A172 (cell line): ENCODE measurements at places on chromosomes 3 and 15.

DNA sequence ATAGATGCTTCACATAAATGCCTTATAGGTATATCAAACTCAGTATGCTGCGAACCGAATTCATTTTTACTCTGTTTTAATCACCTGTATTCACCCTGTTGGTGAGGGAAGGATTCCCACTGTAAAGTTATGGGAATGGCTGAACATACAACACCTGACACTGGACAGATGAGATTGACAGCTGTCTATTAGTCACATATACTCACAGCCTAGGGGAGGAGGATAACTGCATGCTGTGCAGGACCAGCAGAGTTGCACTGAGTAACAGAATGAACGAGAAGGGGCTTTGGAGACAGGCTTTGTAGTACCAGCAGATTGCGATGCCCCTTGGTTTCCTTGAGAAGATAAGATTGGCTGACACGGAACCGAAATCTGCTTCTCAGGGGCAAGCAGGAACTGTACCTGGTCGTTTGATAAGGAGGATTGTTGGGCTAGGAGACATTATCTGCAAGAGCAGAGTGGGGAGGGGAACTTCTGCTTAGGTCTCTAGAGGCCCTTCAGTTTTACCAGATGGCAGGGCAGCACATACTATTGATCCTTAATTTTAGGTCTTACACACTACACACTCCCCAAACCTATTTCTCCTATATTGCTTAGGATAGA lies 43.5 kb upstream of the SLC22A13 start:
- DNase-seq, result no peak

GRCh38 chr15:25057574-25057973 lies 102.8 kb downstream of the SNRPN start:
- no peak for DNase-seq

DNA sequence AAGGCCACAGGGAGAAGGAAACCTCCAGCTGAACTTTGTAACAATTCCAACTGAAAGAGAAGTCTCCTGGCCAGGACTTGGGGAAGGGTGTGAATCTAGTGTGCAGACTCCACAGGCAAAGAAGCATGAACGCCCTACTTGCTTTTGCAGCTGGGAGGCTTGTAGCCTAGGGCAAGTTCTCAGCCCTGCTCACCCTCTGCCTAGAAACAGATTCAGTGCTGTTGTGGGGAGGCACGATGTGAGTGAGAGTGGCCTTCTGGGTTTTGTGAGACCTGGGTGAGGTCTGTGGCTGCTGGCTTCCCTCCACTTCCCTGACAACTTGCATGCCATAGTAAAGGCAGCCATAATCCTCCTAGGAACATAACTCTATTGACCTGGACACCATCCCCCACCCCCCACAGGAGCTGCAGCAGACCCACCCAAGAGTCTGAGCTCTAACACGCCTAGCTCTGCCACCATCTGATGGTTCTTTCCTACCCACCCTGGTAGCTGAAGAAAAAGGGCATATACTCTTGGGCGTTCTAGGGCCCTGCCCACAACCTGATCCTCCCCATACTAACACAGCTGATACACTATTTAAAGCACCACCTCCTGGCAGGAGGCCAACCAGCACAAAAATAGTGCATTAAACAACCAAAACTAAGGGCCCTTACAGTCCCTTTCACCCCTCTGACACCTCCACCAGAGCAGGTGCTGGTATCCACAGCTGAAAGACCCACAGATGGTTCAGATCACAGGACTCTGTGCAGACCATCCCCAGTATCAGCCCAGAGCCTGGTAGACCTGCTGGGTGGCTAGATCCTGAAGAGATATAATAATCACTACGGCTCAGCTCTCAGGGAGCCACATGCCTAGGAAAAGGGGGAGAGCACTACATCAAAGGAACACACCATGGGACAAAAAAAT lies 426.5 kb downstream of the IGSF11 start:
- no peak for DNase-seq

DNA sequence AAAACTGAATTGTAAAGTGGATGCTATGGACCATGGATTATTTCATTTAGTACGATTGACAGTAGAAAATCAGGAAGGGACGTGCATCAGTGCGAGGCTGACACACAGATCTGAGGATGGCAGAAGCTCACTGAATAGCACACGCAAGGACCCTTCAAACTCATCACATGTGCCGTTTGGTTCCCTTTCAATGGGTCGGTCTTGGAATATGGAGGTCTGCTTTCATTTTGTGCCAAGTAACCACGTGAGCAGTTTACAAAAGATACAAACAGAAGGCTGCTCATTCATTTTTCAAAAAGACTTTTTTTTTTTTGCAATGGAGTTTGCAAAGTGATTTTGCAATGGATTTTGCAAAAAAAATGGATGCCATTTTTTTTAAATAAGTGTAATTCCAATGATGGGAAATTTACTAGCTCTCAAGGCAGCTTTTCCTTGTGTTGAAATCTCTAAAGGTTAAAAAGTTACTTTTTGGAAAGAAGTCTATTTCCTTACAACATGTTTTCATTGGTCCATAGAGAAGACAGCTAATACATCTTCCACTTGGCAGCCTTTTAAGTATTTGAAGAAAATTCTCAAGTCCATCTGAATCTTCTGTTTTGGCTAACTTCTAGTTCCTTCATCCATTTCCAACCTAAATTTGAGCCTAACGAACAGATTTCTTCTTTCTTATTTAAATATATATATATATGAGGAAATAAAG lies 392.3 kb upstream of the TPRG1 start:
- no peak for DNase-seq

- no peak for DNase-seq
These were observed 18.8 kb upstream of the FAM174B start for GRCh38 chr15:92674347-92674746.

GRCh38 chr15:80577552-80578205 lies 117.4 kb upstream of the ABHD17C start:
- no peak for DNase-seq

- DNase-seq, result peak; percentile 14
These were observed 33.2 kb upstream of the RPP14 start for GRCh38 chr3:58272891-58273290.

GRCh38 chr3:124217542-124217941 lies 225.6 kb upstream of the ROPN1 start:
- peak; percentile 80 for DNase-seq

- no peak for DNase-seq
These were observed 107.3 kb downstream of the RFTN1 start for GRCh38 chr3:16406166-16406565.

- DNase-seq, result no peak
These were observed 53.9 kb upstream of the VGLL3 start for GRCh38 chr3:87044846-87045245.

DNA sequence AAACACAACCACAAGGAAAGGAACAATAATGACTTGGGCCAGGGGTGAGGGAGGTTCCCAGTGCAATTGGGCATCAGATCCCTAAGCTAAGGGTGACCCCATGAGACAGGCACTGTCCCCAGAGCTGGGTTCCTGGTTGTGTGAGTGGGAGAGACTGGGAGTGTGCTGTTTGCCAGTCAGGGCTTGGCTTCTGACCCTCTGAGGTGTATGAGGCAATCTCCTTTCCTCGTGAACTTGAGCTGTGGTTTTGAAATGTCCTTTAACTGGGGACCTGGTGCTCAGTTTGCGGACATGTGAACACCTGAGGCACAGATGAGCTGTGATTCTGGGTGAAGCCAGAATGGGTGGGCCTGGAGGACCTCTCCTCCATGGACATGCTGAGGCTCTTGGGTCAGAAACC lies 58.5 kb upstream of the PLXNA1 start:
- no peak for DNase-seq

GRCh38 chr3:135792174-135792573 lies 173.4 kb upstream of the PPP2R3A start:
- DNase-seq, result no peak
